Fibroblast of upper back skin (primary cell): ENCODE measurements at places on chromosomes 7 and 10.

GRCh38 chr7:33410266-33410665 is 280.9 kb downstream of the BBS9 start:
- no peak for DNase-seq

DNA sequence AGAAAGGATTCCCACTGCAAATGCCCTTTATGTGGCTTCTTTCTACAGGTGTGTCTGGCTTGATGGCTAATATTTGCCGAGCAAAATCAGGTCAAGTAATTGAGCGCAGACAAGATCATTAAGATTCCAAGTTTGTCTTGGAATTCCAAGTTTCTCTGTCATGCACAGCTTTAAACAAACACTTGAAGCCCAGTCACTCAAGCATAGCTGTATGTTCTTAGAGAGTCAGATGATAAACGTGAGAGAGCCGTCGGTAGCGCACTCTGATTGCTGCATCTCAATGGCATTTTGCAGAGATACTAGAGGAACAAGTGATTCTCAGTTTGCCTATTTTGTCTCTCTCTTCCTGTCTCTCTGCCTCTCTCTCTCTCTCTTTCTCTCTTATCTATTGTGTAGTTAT is 658 bp downstream of the DMBT1 start:
- DNase-seq = peak; percentile 8

GRCh38 chr10:109934958-109935793 is 11.9 kb upstream of the XPNPEP1 start:
- DNase-seq = peak; percentile 31

- no peak for DNase-seq
Measured at GRCh38 chr10:29876008-29876555, 183.3 kb downstream of the JCAD start.

DNA sequence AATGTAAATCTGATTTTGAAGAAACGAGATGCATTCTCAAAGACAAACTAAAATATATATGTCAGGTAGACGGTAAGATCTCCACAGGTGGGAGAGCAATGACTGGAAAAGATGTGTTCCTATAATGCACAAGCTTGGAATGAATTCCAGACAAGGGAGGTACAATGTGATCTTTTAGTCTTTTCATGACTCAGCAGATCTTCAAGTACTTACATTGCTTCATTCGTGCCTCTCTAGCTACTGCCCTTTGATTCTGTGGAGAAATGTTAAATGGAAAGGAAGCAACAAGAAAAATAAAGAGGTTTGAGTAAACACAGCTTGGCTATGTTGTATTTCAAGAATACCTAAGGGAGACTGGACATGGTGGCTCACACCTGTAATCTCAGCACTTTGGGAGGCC is 106.6 kb downstream of the GAD2 start:
- DNase-seq = no peak

DNA sequence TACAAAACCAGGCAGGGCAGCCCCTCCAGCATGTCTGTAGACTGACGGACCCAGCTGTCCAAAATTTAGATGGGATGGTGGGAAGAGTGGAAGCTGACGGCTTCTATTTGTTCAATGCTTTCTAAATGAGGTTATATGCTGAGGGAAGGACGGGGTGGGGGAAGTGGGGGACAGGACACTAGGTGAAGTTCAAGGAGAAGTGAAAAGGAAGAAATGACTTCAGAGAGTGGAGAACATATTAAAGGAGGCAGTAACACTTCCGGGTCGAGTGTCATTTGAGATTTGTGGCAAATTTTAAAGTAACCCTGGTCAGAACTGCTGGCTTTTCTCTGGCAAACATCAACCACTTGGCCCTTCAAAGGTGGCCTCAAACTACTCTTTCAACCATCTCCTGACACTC is 9.4 kb downstream of the PIP4K2A start:
- no peak for DNase-seq

DNA sequence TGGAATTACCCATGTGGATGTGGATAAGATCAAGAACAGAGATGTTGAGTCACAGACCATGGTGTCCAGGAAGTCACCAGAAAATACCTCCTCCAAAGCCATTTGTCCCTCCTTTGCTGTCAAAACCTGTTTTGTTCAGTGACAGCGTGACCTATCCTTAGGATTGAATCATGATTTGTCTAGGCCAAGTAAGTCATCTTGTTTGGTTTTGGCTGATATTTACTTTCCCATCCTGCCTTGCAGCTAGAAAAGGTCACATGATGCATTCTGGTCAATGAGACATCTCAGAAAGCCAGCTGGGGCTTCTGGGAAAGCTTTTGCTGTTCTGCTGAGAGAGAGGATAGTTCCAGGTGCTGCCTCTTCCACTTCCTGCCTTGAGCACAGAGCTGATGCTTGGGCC is 225.3 kb upstream of the ZMIZ1 start:
- DNase-seq = no peak

DNA sequence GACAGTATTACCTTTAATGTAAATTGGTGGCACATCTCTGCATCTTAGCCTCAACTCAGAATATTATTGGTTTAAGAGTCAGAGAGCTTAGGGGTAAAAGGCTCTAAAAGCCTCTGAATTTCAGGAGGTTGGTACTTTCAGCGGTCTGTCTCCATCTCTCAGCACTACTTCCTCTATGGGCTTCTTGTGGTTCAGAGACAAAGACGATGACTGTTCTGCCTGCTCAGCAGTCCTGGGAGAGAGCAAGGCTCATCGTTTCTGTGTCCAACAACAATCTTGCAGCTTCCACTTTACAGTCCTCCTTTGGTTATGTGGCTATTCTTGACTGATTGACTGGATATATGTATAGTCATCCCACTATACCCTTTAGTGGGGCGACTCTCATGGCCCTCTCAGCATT is 394.7 kb downstream of the AUTS2 start:
- no peak for DNase-seq
